ENCODE measurements at places on chromosomes 2 and 18.

DNA sequence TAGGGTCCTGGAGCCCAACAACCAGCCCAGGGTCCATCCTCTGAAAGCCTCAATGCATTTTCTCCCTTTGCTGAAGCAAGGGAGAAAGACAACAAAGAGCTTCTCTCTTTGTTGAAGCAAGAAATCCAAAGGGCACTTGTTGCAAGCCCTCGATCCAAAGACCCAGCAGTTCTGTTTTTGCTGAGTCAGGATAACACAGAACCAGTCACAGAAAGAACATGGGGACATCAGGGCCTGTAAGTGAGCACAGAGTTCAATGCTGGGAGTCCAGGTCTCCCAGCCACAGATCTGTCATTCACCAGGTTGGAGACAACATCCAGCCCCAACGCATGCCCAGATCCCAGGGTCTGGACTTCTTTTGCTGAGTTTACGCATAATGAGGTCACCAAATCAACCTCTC is 315.8 kb upstream of the KLHL29 start:
- DNase-seq = no peak

GRCh38 chr18:22585333-22585732 is 167.6 kb upstream of the CTAGE1 start:
- DNase-seq = no peak

- DNase-seq = no peak
These were observed 65.3 kb downstream of the CXCR4 start for GRCh38 chr2:136052369-136053362.

DNA sequence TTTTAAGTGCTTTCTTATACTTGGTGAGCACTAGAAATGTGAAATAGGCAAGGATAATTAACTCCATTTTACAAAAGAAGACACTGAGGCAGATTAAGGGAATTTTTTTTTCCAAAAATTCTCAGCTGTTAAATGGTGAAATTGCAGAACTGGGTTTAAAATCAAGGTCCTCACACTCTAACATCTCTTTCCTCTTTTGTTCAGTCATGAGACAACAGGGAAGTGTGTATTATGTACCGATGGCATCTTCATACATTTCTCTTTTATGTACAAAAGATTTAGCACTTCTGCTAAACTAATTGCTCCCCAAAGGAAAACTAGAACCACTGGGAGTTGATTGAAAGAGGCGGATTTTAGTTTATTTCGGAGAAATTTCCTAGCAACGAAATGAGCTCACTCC is 203.0 kb downstream of the SETBP1 start:
- DNase-seq = no peak

DNA sequence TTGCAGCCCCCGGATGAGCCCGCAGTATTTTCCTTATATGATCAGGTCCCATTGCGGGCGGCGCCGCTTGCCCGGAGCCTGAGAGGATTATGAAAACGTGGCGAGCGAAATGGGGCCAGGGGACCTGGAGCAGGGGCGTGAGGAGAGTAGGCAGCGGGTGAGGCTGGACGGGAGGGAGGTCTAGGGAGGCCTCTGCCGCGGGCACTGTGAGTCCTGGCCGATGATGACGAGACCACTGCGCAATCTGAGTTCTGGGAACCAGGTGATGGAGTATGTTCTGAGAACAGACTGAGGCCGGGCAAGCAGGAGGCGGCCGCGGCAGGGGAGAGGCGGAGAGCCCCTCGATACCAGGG is 790 bp upstream of the ACAA2 start:
- DNase-seq = no peak

DNA sequence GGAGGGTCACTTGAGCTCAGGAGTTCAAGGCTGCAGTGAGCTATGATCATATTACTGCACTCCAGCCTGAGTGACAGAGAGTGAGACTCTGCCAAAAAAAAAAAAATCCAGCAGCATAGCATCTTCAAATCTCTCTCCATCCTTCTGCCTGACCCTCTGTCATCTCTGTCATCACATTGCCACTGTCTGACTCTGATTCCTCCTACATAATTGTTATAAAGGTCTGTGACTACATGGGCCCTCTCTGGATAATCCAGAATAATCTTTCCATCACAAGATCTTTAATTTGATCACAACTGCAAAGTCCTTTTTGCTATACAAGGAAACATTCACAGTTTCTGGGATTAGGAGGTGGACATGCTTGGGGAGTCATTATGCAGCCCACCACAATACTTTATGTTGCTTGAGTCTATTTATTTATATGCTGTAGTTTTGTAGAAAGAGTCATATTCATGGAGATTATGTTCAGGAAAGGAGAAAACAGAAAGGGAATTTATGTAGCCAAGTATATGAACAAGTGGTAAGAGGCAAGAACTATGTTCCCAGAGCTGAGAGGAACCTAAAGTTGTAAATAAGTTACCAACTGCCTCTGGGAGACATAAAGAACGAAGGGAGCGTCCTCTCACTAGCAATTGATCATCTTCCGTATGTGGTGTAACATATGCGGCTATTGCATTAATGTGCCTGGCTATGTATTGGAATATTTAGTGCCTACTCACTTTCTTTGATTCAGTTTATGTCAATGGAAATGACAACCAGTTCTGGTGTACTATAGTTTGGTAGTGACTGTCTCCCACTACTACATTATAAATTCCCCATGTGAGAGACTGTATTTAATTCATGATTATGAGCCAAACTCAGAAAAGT is 21.5 kb downstream of the RND3 start:
- DNase-seq = no peak

- no peak for DNase-seq
These were observed 48.9 kb upstream of the AAK1 start for GRCh38 chr2:69692424-69692823.

GRCh38 chr2:230650585-230651137 is 62.0 kb upstream of the CAB39 start:
- no peak for DNase-seq

GRCh38 chr2:11597538-11598225 is 63.8 kb downstream of the GREB1 start:
- no peak for DNase-seq

GRCh38 chr18:77063260-77063659 is 69.3 kb downstream of the MBP start:
- DNase-seq = no peak

DNA sequence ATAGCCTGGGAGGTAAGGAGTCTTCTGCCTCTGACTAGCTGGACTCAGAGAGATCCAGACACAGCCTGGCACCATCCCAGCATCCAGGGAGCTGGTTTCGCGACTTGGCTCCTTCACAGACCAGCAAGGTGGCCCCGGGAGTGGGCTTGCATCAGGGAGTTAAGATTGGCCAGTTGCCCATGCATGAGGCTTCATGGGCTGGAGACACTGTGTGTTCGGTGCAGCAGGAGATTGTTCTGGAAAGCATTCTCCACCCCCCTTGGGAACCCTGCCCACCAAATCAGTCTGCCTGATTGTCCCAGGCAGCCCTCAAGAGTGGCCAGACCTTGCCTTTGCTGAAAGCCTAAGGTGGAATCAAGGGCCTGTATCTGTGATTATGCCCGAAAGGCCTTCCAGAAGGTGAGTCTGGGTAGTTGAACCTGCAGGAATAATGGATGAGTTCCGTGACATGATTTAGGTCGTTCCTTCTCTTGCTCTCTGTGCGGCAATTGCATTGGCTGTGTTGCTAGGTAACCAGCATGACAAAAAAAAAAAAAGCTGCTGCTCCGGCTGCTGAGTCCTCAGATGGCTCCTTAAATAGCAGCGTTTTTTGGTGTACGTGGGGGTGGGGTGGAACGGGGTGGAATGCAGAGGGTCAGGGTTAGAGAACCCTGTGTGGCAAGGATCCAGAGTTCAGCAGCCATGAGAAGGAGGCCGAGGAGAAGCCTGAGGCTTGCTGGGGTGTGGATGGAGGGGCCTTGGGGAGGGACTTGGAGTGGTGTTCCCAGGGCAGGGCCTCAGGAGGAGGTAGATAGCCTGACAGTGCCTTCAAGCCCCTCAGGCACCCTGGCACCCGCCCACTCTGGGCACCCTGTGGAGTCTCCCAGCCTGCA is 93.0 kb upstream of the MCFD2 start:
- DNase-seq = peak; percentile 81

- no peak for DNase-seq
These were observed 318.9 kb downstream of the CNTNAP5 start for GRCh38 chr2:124343827-124344498.

- DNase-seq = no peak
These were observed 14.5 kb downstream of the LOXHD1 start for GRCh38 chr18:46642561-46642960.

DNA sequence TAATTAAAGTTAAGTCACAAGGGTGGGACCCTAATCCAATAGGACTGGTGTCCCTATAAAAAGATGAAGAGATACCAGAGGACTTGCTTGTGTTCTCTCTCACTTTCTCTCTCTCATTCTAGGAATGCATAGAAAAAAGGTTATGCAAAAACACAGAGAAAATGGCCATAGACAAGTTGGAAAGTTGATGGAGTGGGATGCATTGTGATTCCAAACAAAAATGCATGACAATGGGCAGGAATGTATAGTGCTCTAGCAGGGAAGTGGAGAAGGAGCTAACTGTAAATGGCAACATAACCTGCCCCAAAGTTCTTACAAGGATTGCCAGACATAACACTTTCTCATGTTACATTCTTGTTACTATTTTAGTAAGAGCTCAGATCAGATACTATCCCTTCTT is 301.6 kb upstream of the LRATD1 start:
- no peak for DNase-seq

- no peak for DNase-seq
These were observed 124.5 kb downstream of the DCDC2C start for GRCh38 chr2:3827673-3828575.

DNA sequence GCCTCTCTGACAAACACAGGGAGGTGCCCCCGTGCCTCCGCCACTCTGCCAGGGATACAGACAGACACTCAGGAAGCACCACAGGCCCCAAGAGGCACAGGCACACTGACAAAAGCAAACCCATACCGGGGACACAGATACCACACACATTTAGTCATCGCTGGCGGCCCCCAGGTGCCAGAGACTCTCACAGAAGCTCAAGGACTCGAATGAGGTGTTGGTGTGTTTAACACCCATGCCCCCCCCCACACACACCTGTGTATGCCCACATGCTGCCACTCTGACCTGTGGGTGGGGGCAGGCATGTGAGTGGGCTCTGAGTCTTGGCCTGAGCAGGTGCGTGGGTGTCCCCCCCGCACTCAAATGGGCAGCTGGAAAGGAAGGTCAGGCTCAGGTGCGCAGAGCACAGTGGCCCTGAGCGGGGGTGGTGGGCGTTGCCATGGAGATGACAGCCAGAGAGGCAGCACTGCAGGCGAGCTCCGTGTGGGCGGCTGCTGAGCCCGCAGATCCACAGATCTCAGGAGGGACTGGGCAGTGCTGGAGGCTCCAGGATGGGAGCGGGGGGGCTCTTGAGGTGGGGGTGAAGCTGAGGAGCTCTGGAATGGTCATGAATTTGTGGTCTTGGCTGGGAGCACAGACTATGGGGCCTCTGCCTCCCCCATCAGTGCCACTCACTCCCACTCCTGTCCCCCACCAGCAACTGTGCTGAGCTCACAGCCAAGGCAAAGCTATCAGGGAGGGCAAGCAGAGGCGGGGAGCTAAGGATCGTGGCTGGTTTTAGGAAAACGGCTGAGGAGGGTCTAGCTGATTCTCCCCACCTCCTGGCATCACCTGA is 73.9 kb upstream of the TAF1B start:
- DNase-seq = no peak

DNA sequence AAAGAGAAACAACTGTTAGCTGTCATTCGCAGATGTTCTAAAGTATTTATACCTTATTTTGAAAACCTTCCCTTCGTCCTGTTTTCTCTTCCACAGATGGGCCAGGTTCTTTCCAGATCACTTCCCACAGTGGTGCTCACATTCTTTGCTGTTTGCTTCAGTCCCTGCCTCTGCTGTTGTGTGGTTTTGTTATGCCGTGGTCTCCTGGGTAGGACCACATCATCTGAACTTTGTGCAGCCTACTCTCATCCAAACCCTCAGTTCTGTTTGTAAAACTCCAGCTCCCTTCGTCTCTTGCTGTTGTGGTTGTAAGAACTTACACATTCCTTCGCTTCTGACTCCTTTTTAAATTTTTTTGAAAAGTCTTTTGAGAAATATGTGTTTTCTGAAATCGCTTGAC is 38.1 kb downstream of the ZNF236 start:
- no peak for DNase-seq

DNA sequence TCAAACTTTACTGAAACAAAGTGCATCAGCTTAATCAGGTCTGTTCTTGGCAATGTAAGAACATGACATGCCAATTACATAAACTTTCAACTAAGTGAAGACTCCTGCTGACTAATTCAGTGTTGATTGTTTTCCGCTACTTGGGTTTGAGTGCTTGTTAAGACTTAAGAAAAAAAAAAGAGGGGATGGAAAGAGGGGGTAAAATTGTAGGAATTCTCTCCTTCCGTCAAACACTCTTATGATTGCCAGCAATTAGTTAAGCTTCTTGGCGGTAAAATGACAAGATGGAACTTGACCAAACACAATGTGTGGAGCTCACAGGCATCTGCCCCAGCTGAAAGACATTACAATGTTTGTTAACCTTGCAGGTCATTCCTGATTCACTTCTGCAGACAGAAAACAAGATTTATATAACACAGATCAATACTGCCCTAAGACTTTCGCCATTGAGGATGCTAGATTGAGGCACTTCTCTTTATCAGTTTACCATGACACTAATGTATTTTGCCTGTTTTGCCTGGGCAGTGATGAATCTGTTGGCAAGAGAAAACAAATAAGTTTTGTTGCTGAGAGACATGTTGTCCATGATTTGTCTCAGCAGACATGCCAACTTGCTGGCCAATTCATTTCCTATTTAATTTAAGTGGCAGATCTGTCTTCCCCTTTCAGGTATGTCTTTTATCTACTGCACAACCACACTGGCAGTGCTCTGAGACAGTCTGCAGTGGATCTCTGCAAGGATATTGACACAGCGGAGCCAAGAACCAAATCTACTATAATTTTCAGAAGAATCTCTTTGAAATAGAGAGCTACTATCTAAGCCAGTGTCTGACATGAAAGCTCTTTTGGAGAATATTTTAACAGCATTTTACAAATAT is 410.0 kb upstream of the KCNH7 start:
- no peak for DNase-seq

DNA sequence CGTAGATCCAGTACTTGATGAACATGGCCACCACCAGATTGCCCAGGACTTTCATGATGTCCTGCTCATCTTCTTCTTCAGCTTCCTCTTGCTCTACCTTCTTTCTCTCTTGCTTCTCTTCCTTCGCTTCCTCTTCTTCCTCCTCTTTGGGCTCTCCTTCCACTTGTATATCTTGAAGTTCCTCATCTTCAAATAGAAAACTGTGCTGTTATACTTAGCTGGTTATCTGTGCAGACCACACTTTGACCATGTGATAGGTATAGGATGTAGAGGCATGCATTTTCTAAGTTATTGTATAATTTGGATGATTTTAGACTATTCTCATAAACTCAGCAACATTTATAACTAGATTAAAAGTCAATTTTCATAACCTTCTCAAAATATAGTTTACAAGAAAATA is 263.4 kb downstream of the NAPG start:
- no peak for DNase-seq

Measured in left renal pelvis (tissue), 4 donors.